ENCODE measurements at places on chromosomes 11 and 22.

- no peak for DNase-seq
Observed at GRCh38 chr11:128453444-128454336, 133.7 kb downstream of the ETS1 start.

- DNase-seq = no peak
Observed at GRCh38 chr11:69657911-69658625, 17.1 kb downstream of the LTO1 start.

DNA sequence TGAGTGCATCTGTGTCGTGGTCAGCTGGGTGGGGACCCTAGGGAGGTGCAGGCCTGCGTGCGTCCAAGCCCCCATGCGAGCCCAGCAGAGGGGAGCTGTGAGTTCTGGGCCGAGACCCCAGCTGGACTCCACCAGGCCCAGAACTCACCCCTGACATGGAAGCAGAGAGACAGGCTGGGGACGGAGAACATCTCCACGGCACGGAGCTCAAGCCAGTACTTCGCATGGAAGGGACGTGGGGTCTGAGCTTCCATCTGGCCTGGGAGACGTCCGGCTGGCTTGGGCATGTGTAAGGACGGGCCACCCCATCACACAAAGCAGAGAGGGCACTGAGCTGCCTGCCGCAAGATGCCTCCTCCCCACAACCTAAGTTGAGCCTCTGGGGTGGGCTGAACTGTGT lies 422.4 kb downstream of the CTTN start:
- DNase-seq = no peak

- DNase-seq = no peak
Observed at GRCh38 chr11:69295995-69296889, 2.3 kb downstream of the MYEOV start.

DNA sequence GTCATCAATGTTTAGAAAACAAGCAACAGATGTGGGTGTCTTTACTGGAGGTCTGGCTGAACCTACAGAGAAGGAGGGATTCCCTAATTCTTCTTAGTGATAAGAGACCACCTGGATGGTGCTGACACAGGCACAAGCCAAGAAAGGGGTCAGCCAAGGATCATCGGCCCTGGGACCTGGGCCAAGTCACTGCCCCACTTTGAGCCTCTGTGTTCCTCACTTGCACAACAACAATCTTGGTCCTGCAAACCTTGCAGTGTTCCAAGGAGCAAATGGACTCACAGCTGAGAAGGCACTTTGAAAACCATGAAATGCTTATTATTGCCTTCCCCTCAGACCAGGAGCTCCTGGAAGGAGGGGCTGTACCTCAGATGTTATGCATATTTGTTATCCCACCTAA lies 7.0 kb upstream of the KCNE3 start:
- DNase-seq = no peak

DNA sequence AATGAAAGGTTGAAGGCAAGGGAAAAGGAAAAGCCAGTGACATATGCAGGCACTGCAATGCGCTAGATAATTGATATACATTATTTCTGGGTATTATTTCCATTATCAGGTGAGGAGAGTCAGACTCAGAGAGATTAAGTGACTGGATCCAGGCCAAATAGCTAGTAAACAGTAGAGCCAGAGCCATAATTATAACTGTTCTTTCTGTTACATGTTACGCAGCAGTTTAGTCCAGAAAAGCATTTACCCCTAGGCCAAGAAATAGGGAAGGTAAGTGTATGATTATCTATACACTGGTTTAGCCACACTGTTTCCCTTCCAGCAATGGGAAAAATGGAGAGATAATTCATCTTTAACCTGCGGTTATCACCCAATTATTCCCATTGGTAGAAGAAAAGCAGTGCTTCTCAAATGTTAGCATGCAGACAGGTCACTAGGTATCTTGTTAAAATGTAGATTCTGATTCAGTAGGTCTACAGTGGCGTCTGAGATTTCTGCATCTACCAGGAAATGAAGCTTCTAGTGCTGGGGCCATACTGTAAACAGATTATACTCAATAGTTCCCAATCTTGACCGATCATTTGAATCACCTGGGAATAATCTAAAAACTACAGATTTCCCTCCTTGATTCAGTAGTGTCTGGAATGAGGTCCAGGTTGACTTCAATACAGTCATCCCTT lies 69.4 kb downstream of the RBFOX2 start:
- DNase-seq = no peak

- DNase-seq = no peak
Observed at GRCh38 chr11:45678976-45679375, 13.6 kb upstream of the CHST1 start.

GRCh38 chr11:1071571-1072115 lies 3.0 kb upstream of the MUC2 start:
- no peak for DNase-seq

- no peak for DNase-seq
Observed at GRCh38 chr11:65651589-65652510, 10.9 kb downstream of the RELA start.

- DNase-seq = no peak
Observed at GRCh38 chr22:22667966-22668880, 23.8 kb downstream of the GGTLC2 start.

DNA sequence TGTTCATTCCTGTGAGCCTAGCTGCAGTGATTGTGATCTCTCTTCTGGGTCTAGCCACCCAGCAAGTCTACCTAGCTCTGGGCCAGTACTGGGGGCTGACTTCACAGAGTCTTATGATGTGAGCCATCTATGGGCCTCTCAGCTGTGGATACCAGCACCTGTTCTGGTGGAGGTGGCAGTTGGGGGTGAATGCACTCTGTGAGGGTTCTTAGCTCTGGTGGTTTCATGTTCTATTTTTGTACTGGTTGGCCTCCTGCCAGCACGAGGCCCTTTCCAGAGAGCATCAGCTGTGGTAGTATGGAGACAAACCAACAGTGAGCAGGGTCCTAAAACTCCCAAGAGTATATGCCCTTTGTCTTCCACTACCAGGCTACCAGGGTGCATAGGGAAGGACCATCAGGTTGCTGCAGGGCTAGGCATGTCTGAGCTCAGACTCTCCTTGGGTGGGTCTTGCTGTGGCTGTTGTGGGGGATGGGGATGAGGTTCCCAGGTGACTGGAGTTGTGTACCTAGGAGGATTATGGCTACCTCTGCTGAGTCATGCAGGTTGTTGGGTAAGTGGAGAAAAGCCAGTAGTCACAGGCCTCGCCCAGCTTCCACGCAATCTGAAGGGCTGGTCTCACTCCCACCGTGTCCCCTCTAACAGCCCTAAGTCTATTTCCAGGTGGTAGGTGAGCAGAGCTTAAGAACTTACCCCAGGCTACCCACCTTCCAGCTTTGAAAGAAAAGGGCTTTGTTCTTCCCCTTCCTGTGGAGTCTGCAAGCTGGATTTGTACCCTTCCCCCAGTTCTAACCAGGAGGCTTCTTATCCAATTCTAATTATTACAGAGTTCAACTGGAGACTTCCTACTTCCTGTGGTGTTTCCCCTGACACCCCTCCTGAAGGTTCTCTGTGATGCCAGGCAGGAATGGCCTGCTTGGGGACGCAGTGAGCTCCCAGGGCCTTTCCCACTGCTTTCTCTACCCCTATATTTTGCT lies 250.7 kb downstream of the LUZP2 start:
- DNase-seq = no peak

DNA sequence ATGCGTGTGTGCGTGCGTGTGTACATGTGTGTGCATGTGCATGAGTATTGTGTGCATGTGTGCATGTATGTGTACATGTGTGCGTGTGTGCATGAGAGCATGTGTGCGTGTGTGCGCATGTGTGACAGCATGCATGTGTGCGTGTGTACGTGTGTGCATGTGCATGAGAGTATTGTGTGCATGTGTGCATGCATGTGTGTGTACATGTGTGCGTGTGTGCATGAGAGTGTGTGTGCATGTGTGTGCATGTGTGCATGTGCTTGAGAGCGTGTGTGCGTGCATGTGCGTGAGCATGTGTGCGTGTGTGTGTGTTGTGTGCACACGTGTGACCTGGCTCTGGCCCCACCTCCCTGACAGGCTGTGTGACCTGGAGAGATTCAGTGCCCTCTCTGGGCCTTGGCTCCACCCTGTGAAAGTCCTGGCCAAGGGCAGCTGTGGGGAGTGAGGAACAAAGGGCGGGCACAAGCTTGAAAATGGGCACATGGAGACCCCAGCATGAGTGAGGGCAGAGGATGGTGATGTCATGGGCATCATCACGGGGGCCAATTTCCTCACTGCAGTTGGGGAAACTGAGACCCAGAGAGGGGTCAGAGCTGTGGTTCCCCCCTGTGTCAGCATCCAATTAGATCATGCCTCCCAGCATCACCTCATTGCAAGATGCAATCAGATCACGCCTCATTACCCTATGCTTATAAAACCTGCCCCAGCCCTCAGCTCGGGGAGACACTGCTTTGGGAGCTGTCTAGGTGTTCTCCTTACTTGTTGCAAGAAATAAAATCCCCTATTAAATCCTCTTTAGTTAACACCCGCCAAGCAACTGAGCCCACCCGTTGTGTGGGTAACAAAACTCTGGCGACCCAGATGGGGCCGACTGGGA lies 658 bp downstream of the ACY3 start:
- no peak for DNase-seq

- DNase-seq = no peak
Observed at GRCh38 chr11:95404370-95404769, 173.4 kb upstream of the SESN3 start.

Measured in NCI-H1694 (cell line).